NCI-H1105 (cell line): ENCODE measurements at places on chromosomes 7 and 10.

GRCh38 chr10:99560277-99561126, 27.8 kb downstream of the NKX2-3 start:
- DNase-seq = no peak

DNA sequence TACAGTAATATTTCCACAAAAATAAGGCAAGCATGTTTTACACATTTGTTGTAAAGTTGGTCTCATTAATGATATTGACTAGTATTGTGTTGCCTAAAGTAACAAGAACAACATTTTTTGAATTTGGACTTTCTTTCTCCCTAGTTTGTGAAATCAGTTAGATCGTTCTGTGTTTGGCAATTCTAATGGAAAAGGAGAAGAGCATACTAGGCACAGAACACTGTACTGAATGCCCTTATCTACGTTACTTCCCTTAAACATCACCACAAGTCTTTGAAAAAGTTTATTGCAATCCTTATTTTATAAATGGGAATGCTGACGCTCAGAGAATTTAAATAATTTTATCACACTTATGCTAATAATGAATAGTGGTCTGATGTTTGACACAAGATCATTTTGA, 372.2 kb downstream of the EXOC4 start:
- no peak for DNase-seq

- DNase-seq = no peak
Measured at GRCh38 chr7:134357486-134357885, 40.8 kb upstream of the SLC35B4 start.

DNA sequence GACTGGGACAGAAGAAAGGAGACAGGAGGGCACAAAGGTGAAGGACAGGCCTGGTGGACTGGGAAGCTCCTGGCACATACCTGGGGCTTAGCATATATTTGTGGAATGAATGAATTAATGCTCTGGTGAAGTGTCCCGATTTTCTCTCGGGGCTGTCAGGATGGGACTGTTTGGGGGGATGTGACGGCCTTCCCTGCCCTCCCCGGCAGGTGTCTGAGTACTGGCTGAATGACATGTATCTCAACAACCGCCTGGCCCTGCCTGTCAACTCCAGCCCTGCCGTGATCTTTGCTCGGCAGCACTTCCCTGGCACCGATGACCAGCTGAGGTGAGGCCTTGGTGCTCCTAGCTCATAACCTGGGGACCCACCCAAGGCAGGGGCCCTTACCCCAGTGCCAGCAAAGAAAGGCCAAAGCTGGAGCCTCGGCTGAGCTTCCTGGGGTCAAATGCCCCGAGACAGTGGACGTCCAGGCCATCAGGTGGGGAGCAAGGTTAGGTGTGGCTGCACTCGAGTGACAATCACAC, 6.5 kb downstream of the CHAT start:
- no peak for DNase-seq

DNA sequence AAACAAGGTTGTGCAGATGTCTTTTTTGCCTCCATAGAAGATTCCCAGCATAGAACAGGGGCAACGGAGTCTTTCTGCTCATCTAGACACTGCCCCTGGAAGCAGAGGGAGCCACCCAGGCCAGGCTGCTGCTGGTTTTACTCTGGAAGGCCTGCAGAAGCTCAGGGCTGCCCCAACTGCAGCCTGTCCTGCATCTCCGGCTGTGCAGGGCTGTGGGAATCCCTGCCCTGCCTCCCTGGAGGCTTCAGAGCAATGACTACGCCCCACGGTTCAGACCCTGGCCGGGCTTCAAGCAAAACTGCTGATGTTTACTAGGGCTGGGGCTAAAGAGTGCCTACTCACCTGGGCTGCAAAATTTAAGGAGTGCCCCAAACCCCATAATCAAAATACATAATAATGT, 43.9 kb downstream of the GHRHR start:
- no peak for DNase-seq

- no peak for DNase-seq
Measured at GRCh38 chr7:140005754-140006503, 56.8 kb downstream of the PARP12 start.

GRCh38 chr7:79709574-79710409, 256.3 kb upstream of the MAGI2 start:
- DNase-seq = peak; percentile 58

GRCh38 chr10:19930936-19931893, 115.0 kb downstream of the PLXDC2 start:
- DNase-seq = peak; percentile 5

DNA sequence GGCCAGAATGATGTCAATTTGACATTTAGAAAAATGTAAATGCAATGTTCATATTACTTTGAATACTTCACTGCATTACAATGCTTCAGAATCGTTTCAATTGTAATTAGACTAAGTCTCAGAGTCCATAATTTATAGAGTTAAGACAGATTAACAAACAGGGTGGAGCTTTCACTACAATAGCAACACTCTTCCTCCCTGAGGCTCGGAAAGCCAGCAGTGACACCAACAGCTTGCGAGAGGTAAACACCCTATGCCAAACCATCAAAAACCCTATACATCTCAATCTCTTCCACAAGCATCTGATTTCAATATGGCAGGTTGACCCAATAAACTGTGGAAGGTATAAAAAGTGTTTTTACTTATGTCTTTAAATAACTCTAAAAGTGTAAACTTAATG, 72.2 kb downstream of the DOCK4 start:
- DNase-seq = no peak

DNA sequence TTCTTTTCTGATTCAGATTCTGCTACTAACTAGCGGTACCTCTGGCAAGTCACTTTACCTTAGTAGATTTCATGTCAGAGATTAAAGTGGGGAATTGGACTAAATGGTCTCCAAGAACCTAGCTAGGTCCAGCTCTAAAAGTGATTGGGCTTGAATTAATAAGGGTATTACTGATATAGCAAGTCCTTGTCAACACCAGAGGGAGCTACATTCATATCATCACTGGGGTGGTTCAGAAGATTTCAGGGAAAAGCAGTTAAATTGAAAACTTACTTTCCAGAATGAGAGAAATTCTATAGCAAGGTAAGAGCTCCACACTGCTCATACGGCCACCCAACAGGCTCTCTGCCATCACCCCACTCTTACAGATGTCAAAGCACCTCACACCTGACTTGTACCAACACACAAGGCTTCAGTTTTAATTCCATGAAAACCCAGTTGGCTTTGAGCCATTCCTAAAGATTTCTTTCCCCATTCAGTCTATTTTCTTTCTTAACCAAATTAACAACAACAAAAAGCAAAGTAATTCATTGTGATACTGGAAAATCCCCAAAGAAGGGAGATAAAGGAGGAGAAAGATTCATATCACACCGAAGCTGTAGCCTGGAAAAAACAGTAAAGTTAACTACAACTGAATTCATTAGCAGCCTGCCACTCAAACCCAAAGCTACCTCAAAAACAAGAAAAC, 38.0 kb upstream of the SPOCK2 start:
- DNase-seq = no peak

GRCh38 chr10:102267748-102268147, 22.4 kb downstream of the GBF1 start:
- no peak for DNase-seq

DNA sequence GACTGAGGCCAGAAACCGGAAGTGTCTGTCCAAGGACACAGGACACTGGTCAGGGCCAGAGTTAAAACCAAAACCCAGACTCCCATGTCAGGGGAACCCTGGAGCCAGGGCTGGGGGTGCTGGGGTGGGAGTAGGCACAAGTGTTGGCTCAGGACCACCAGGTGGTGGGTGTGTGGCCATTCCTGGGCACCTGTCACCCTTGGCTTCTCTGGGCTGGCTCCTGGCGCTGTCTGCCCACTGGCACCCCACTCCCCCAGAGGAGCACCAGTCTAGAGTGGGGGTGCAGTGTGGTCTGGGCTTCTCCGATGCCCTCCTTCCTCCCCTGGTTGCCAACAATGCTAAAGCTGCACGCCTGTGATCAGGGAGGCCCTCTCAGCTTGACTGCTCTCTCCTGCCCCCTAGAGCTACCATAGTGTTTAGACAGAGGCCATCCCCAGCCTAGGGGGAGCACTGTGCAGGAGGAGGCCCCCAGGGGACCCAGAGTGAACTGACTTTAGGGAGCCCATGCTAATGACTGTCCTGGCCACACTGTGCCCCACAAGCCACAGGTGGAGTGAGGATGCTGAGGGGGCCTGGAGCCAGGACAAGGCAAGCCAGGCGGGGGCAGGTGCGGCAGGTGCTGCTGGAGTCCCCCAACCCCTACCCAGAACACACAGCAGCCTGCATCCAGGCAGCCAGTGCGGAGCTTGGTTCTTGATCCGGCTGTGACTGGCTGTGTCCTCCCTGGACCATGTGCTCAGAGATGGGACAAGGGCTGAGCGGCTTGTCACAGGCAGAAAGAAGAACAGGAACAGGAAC, 11.0 kb downstream of the RASGEF1A start:
- no peak for DNase-seq

DNA sequence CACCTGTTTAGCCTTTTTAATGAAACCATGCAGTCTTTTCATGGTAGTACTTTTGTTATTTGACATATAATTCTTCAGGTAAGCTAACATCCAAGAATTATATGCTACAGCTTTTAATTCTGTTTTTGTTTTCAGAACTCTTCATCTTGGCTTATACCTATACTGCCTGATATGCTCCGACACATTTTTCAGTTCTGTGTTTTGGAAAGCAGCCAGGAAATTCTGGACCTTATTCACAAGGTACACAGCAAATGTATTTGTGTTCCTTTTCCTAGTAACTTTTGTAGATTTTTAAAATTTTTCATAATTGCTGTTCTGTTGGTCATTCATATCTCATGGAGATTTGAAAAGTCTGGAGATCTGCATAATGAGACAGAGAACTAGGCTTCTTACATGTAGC, 56.7 kb downstream of the BTAF1 start:
- DNase-seq = no peak
